Activated CD8-positive, alpha-beta memory T cell treated with anti-CD3 and anti-CD28 coated beads for 1 hour (primary cell): ENCODE measurements at places on chromosomes 2 and 18.

DNA sequence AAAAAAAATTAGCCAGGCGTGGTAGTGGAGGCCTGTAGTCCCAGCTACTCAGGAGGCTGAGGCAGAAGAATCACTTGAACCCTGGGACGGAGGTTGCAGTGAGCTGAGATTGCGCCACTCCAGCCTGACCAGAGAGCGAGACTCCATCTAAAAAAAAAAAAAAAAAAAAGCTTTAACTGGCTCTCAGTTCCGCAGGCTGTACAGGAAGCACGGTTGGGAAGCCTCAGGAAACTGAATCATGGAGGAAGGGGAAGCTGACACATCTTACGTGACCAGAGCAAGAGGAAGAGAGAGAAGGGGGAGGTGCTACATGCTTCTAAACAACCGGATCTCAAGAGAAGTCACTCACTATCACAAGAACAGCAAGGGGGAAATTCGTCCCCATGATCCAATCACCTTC, 505.6 kb upstream of the SLC8A1 start:
- no peak for DNase-seq

- DNase-seq: no peak
Observed at GRCh38 chr2:137964066-137964858, at the start of gene HNMT. TSS of gene HNMT (plus strand) at chr2:137964473. CDS start at chr2:137964492, 19 bp downstream.

GRCh38 chr2:46469116-46469515, 10.2 kb upstream of the TMEM247 start:
- no peak for DNase-seq

DNA sequence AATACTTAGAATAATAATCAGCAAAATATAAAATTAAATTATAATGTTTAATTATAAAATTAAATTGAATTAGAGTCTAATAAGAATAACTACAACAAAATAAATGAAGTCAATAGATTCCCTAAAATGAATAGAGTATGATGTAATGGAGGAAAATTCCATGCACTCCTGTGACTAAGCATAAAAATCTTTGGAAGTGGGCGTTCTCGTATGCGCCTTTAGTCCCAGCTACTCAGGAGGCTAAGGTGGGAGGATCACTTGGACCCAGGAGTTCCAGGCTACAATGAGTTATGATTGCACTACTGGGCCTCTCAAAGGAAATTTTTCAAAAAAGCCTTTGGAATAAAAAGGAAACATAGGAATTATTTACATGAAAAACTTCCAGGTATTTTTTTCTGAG, 955.4 kb upstream of the POU3F3 start:
- DNase-seq: no peak
